ENCODE measurements at places on chromosomes 4 and X. TPM values are rescaled to one million over a fixed set of nuclear protein-coding genes. Genes with fewer than 3 reads are reported as not detected.

DNA sequence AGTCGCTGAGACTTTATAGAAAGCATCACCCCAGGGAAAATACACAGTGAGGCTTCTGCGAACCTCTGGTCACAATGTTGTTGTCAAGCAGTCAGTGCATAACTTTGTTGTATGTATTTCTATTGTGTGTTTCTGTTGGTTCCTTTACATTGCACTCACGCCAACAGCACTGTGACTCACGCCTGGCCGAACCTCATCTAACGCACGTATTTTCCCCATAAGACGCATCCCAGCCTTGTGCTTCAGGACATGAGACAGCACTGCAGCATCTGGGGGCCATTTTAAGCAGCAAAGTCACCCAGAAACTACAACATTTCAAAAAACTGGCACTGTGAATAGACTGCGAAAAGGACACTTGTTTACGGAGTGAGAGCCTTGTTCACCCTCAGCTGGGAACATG, 30.6 kb downstream of the TBL1X start:
- no peaks in the 10 kb centered on the region for H3K27me3 ChIP-seq
- DNase-seq, result no peak
- H3K27ac ChIP-seq, result no peak overlapping the region
- H3K4me1 ChIP-seq, result no peaks in the 10 kb centered on the region

Gene SSX4
- not detected for total RNA-seq

Gene SMIM31
- not detected for total RNA-seq

DNA sequence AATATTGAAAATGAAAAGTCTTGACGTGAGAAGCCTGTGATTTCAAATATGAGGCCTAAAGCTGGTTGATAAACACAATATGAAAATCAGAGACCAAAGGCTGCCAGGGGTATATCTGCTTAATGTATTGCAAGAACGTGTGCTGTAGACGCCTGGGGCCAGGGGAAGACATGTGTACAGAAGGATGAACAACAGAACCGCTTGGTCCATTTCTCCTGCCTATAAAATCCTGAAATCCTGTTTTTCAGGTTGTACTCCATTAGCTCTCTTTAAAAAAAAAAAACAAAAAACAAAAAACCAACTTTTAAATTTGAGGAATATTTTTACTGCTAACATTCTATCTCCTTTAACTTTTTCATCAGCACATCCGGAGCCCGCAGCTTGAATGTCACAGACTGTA, 109.2 kb downstream of the STOX2 start:
- no peaks in the 10 kb centered on the region for H3K36me3 ChIP-seq
- DNase-seq, result no peak
- no peak overlapping the region for H3K4me3 ChIP-seq
- H3K27ac ChIP-seq, result no peak overlapping the region
- H3K27me3 ChIP-seq, result no peaks in the 10 kb centered on the region

Gene ALG13
- total RNA-seq, result 53.8 TPM

DNA sequence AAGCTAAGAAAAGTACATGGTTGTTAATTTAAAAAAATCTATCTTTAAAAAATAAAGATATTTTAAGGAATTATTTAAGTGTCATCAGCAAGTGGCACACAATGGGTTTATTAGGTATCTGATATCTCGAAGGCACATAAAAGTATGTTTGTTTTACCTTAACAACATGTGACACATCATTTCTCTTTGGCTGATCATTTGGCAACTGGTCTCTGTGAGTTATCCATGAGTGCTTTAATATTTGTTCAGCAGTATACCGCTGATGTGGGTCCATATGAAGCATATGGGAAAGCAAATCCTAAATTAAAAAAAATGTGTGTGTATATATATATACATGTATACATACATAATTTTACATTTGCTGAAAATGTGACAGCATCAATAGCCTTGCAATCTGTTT, 123.2 kb downstream of the RPS6KA6 start:
- DNase-seq, result no peak
- no peak overlapping the region for H3K4me3 ChIP-seq
- H3K4me1 ChIP-seq, result no peaks in the 10 kb centered on the region
- no peaks in the 10 kb centered on the region for H3K27me3 ChIP-seq
- no peak overlapping the region for H3K27ac ChIP-seq

DNA sequence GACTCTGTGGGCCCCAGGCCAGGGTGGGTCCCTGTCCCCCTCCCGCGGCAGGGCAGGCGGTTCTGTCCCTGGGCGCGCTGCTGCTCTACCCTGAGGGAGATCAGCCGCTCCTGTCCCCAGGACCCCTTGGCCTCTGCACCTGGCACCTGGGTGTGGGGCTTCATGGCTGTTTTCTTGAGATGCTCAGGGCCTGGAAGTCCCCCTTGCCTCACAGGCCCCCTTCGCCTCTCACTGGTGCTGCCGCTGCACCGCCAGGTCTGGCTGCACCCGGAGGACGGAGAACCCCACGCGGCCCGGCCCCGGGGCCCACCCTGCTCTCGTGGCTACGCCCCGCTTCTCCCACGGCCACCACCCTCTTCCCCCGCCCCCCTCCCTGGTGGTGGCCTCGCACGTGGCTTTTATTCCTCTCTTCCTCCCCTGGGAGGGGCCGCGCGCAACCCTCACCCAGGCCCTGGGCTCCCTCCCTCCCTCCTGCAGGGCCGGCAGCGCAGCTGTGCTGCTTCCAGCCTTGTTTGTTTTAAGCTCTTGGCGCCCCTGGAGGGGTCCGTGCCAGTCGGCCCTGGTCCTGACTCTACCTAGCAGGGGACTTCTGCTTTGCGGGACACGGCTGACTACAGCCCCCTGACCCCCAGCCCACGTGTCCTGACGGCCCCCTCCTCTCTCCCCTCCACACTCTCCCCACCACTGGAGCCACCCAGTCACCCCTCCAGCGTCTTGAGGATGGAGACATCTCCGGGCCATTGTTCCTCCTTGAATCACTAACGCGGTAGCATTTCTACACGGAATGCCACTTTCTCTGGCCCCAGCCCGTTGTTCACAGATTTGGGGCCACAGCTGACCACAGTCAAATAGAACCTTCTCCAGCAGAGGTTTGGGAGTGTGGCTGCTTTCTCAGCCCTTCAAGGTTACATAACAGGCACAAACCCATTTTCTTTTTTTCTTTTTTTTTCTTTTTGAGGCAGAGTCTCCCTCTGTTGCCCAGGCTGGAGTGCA, 20.6 kb upstream of the CLDN24 start:
- peaks cover 6% of the 10 kb centered on the region for H3K4me1 ChIP-seq
- H3K4me3 ChIP-seq, result no peak overlapping the region

Gene IL2RG
- not detected for total RNA-seq

DNA sequence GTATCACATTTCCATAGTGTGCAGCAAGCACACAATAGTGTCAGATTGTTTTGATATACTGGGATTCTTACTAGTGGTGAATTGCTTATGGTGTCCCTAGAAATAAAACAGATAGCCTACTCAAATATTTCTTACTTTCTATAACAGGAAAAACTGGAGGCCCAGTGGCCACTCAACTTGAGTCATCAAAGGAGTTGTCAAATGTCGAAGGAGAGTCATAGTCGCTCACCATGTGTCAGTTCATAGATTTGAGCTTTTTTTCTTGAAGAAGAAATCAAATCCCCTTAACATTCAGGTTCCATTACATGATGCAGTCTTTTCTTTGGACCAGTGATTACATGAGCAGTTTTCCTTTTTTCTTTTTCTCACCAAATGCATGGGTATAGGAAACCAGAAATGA, 1271.0 kb downstream of the RAPGEF2 start:
- no peak for DNase-seq
- no peaks in the 10 kb centered on the region for H3K27me3 ChIP-seq
- peaks cover 27% of the 10 kb centered on the region for H3K4me1 ChIP-seq
- no peak overlapping the region for H3K27ac ChIP-seq
- H3K36me3 ChIP-seq, result no peaks in the 10 kb centered on the region

DNA sequence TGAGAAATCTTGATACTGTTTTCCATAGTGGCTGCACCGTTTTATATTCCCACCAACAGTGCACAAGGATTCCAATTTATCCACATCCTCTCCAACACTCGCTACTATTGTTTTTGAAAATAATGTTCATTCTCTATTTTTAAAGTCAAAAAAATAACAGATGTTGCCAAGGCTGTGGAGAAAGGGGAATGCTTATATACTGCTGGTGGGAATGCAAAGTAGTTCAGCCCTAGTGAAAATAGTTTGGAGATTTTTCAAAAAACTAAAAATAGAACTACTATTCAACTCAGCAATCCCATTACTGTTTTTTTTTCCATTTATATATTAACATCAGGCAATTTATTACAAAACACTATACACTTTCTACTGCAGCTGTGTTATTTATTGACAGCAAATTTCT, 208.7 kb downstream of the CBLL2 start:
- H3K27ac ChIP-seq, result peak overlapping the region; percentile 63
- no peak for DNase-seq
- H3K4me1 ChIP-seq, result peaks cover 27% of the 10 kb centered on the region
- H3K36me3 ChIP-seq, result peaks cover 7% of the 10 kb centered on the region

DNA sequence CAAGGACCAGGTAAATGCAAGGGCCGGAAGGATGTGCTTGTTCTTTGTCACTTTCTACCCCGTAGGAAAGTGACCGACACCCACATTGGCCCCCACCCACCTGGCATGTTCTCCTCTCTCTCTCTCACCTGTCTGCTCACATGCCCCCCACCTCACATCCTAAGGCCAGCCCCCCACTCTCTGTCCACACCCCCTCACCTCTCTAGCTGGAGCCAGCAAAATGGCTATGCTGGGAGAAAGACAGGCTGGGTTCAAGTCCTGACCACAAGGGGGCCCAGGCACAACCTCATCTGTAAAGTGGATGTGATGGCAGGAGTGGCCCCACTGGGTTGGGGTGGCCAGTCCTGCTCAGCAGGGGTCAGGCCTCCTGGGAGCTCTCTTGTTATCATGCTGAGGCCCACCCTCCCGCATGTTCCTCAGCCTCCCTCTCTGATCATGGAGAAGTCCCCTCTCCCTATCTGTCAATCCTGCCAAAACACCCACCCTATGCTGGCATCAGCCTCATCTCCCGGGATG, 1.7 kb upstream of the PPP2R2C start:
- H3K27ac ChIP-seq, result no peak overlapping the region
- H3K36me3 ChIP-seq, result no peaks in the 10 kb centered on the region
- no peak for DNase-seq
- H3K27me3 ChIP-seq, result peaks cover 54% of the 10 kb centered on the region
- no peak overlapping the region for H3K4me3 ChIP-seq
- H3K4me1 ChIP-seq, result peaks cover 8% of the 10 kb centered on the region

DNA sequence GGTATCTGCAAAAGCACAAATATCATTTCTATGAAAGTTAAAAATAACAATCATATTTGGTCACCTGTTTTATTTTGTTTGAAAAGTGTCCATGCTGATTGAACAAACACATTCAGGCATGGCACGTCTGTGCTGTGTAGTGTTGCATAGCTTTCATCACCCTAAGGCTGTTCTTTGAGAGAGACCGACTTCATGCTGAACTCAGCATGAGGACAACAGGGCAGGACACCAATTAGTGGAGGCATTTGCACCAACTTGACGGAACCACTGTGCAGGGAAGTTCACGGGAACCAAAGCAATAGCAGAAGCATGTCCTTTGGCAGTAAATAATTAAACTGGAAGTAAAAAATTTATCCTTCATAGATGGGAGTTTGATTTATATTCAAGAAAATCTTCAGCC, 158.4 kb upstream of the SLC7A11 start:
- no peak for DNase-seq
- H3K27ac ChIP-seq, result no peak overlapping the region
- peaks cover 30% of the 10 kb centered on the region for H3K4me1 ChIP-seq
- no peak overlapping the region for H3K4me3 ChIP-seq

- peaks cover 13% of the 10 kb centered on the region for H3K4me1 ChIP-seq
- no peaks in the 10 kb centered on the region for H3K27me3 ChIP-seq
- H3K36me3 ChIP-seq, result peaks cover 33% of the 10 kb centered on the region
- no peak overlapping the region for H3K27ac ChIP-seq
- no peak overlapping the region for H3K4me3 ChIP-seq
These were observed 30.9 kb upstream of the CCDC110 start for GRCh38 chr4:185502386-185502785.

DNA sequence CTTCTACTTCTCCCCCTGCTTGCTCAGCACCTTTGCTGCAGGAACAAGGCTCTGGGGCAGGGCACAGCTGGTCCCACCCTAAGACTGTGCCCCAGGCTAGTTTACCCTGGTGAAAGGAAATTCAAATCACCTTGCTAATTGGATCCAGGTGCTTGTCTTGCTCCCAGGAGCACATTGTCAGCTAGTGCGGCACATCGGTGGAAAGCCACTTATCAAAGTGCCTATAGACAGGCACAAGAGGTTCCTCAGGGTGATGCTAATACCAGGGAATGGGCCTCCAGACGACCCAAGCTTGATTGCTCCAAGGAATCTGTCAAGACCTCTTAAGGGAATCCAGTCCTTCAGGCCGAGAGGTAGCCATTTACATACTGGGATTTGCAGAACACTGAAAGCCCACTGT, 64.5 kb upstream of the PRPS1 start:
- no peaks in the 10 kb centered on the region for H3K27me3 ChIP-seq
- H3K36me3 ChIP-seq, result no peaks in the 10 kb centered on the region
- peaks cover 42% of the 10 kb centered on the region for H3K4me1 ChIP-seq
- no peak overlapping the region for H3K27ac ChIP-seq

GRCh38 chr4:88981993-88982392, 75.0 kb downstream of the FAM13A start:
- no peak for DNase-seq
- H3K27ac ChIP-seq, result no peak overlapping the region
- H3K27me3 ChIP-seq, result no peaks in the 10 kb centered on the region
- no peak overlapping the region for H3K4me3 ChIP-seq

DNA sequence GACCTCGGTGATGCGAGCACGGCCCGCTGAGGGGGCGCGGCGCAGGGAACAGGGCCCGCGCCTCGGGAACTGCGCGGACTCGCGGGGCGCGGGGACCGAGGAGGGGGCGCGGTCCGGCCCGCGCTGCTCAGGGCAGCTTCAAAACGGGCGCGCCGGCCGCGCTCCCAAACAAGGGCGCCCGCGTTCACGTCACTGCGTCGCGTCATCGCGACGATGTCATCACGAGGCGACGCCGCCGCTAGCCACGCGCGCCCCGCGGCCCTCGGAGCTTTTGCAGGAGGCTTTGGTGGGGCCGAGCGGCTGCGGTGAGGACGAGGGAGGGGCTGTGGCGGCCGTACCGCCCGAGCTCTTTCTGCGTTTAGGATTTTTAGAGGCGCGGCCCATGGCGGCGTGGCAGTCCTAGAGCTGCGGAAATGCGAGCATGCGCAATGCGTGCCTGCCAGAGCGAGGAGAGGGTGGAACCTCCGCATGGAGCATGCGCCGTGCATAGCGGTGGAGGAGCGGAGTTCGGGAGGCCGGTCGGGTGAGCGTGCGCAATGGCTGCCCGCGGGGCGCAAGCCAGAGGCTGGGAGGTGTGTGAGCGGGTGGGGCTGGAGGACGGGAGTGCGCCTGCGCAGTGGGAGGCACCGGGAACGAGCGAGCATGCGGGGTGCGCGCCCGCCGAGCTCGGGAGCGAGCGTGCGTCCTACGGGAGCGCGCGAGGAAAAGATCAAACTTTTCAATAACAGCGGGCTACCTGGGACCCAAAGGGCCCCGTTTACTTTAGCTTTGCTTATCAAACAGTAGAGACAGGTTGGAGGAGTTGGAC, at the start of gene PPP2R3B:
PPP2R3B (minus strand) TSS at position 140 of the 808 bp plus-strand sequence. CDS start 216 bp downstream, outside the sequence.
- H3K4me3 ChIP-seq, result peak within 1 kb of the TSS; percentile 80
- no peaks in the 10 kb centered on the region for H3K36me3 ChIP-seq
- peak; percentile 100 for DNase-seq
- peak within 1 kb of the TSS; percentile 97 for H3K27ac ChIP-seq

Gene MAGEC2
- not detected for total RNA-seq

Gene KLHL13
- total RNA-seq, result 0.45 TPM

- peaks cover 3% of the 10 kb centered on the region for H3K4me1 ChIP-seq
- no peak overlapping the region for H3K27ac ChIP-seq
- no peaks in the 10 kb centered on the region for H3K36me3 ChIP-seq
- no peak for DNase-seq
These were observed 153.3 kb downstream of the MID1IP1 start for GRCh38 chrX:38954520-38954919.

Gene P2RY10
- total RNA-seq, result not detected

- no peaks in the 10 kb centered on the region for H3K36me3 ChIP-seq
- no peak overlapping the region for H3K4me3 ChIP-seq
These were observed 74.5 kb upstream of the EOLA2 start for GRCh38 chrX:150012647-150013381.

Measured in chondrocyte (in vitro differentiated cells).